Tibial nerve (tissue), 4 donors: ENCODE measurements at places on chromosomes 12 and 14. TPM values are rescaled to one million over a fixed set of nuclear protein-coding genes. Genes with fewer than 3 reads are reported as not detected.

The KRT79 gene
- total RNA-seq = not detected

The TAS2R43 gene
- total RNA-seq = 4.9 TPM

- H3K4me3 ChIP-seq = no peak overlapping the region
- no peak for DNase-seq
- H3K36me3 ChIP-seq = no peaks in the 10 kb centered on the region
- no peaks in the 10 kb centered on the region for H3K27me3 ChIP-seq
These were observed 17.9 kb upstream of the DHRS7 start for GRCh38 chr14:60183138-60183537.

- no peak overlapping the region for H3K4me3 ChIP-seq
- H3K27me3 ChIP-seq = no peaks in the 10 kb centered on the region
- no peaks in the 10 kb centered on the region for H3K4me1 ChIP-seq
These were observed 243.0 kb downstream of the TTC8 start for GRCh38 chr14:89067293-89067972.

GRCh38 chr12:125586441-125586840, 521.2 kb downstream of the AACS start:
- DNase-seq = no peak
- no peaks in the 10 kb centered on the region for H3K36me3 ChIP-seq
- no peaks in the 10 kb centered on the region for H3K27me3 ChIP-seq
- H3K4me3 ChIP-seq = no peak overlapping the region

GRCh38 chr12:13435235-13435933, 238.9 kb downstream of the EMP1 start:
- no peak overlapping the region for H3K4me3 ChIP-seq
- H3K4me1 ChIP-seq = no peaks in the 10 kb centered on the region
- H3K27ac ChIP-seq = no peak overlapping the region
- no peaks in the 10 kb centered on the region for H3K27me3 ChIP-seq
- no peaks in the 10 kb centered on the region for H3K36me3 ChIP-seq

GRCh38 chr12:39902821-39903220, 203.1 kb downstream of the SLC2A13 start:
- DNase-seq = no peak
- no peaks in the 10 kb centered on the region for H3K36me3 ChIP-seq
- H3K27ac ChIP-seq = no peak overlapping the region
- no peaks in the 10 kb centered on the region for H3K27me3 ChIP-seq
- H3K4me3 ChIP-seq = no peak overlapping the region

- peak overlapping the region; percentile 79 for H3K27ac ChIP-seq
- H3K4me1 ChIP-seq = peaks cover 10% of the 10 kb centered on the region
- H3K36me3 ChIP-seq = peaks cover 7% of the 10 kb centered on the region
- H3K4me3 ChIP-seq = no peak overlapping the region
- no peaks in the 10 kb centered on the region for H3K27me3 ChIP-seq
These were observed 86.0 kb downstream of the SCARB1 start for GRCh38 chr12:124777399-124778372.

DNA sequence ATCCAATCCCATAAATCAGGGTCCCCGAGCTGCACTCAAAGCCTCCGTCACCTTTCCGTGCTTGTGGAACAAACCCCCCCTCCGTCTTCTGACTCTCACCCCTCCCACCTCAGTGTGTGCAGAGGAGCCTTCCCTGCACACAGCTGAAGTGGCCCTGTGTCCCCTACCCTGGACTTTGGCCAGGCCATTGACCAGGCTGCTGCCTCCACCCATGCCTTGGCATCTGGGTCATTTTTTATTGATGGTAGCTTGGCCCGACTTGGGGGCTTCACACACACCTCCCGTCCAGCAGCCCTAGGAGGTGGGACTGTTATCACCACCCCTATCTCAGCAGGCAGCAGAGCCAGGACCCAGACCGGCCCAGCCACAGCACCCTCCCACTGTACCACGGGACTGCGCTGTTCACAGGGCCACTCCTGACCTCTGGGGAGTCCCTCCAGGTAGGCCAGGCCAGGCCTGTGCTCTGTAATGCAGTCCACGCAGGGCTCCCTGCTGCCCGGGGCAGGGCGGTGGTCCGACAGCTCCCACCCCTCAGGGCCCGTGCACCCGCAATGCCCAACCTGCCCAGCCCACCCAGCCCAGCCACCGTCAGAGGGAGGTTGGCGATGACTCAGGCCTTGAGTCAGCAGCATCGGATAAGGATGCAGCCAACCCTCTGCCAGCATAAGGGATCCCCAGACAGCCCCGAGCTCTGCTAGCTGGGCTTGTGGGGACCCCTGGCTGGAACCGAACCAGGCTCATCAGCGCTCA, 9.2 kb upstream of the INF2 start:
- peak overlapping the region; percentile 86 for H3K27ac ChIP-seq
- H3K4me3 ChIP-seq = no peak overlapping the region
- DNase-seq = no peak

DNA sequence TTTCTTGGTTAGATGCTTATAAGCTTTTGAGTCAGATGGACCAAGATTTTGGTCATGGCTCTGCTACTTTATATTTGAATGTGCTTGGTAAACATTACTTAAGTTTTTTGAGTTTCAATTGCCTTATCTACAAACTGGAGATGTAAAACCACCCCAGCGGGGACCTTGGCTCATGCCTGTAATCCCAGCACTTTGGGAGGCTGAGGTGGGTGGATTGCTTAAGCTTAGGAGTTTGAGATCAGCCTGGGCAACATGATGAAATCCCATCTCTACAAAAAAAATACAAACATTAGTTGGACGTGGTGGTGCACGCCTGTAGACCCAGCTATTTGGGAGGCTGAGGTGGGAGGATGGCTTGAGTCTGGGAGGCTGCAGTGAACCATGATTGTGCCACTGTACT, 11.2 kb downstream of the NECAP1 start:
- no peak overlapping the region for H3K27ac ChIP-seq
- H3K4me3 ChIP-seq = no peak overlapping the region
- no peak for DNase-seq
- no peaks in the 10 kb centered on the region for H3K4me1 ChIP-seq
- H3K27me3 ChIP-seq = no peaks in the 10 kb centered on the region

- H3K27ac ChIP-seq = no peak overlapping the region
- H3K4me3 ChIP-seq = no peak overlapping the region
- H3K27me3 ChIP-seq = no peaks in the 10 kb centered on the region
- H3K4me1 ChIP-seq = no peaks in the 10 kb centered on the region
- H3K36me3 ChIP-seq = no peaks in the 10 kb centered on the region
- DNase-seq = no peak
These were observed 93.0 kb upstream of the MGAT4C start for GRCh38 chr12:86349196-86349595.

GRCh38 chr14:22532345-22533056, 56.5 kb downstream of the DAD1 start:
- peaks cover 17% of the 10 kb centered on the region for H3K4me1 ChIP-seq
- no peaks in the 10 kb centered on the region for H3K36me3 ChIP-seq
- no peaks in the 10 kb centered on the region for H3K27me3 ChIP-seq
- DNase-seq = no peak
- H3K27ac ChIP-seq = no peak overlapping the region
- H3K4me3 ChIP-seq = no peak overlapping the region

DNA sequence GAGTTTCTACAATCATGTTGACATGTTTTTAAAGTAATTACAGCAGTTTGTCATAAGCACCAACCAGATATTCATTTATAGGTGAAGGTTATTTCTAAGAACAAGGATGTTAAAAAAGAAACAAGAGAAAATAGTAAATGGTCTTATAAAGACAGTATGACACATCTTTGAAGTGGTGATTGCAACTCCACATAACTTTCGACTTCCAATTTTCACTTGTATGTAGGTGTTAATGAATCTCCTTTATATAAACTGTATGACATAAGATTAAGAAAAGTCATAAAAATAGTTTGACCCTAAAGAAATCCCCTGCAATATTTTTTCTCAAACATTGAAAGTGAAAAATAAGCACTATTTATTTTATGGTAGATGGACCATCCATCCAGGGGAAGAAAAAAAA, 144.8 kb upstream of the PTPRQ start:
- H3K27ac ChIP-seq = no peak overlapping the region
- H3K4me3 ChIP-seq = no peak overlapping the region

- H3K36me3 ChIP-seq = no peaks in the 10 kb centered on the region
- H3K27me3 ChIP-seq = no peaks in the 10 kb centered on the region
- H3K4me3 ChIP-seq = no peak overlapping the region
- H3K4me1 ChIP-seq = peaks cover 15% of the 10 kb centered on the region
- DNase-seq = no peak
These were observed 7.8 kb downstream of the CTDSP2 start for GRCh38 chr12:57838594-57839302.

DNA sequence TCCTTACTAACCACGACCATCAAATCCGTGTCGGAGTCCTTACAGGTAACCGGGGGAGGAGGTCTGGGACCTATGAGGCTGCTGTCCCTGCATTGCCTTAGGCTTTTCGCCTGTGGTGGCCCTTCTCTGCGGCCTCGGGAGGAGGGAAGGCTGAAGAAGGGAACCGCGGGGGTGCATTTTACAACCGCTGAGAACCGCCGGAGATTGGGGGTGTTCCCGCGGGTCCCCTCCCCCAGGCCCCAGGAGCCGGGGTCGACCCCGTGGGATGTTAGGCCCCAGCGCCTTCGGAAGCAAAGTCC, 549 bp downstream of the GPHN start:
- peak overlapping the region; percentile 60 for H3K4me3 ChIP-seq
- DNase-seq = no peak
- peaks cover 21% of the 10 kb centered on the region for H3K4me1 ChIP-seq

DNA sequence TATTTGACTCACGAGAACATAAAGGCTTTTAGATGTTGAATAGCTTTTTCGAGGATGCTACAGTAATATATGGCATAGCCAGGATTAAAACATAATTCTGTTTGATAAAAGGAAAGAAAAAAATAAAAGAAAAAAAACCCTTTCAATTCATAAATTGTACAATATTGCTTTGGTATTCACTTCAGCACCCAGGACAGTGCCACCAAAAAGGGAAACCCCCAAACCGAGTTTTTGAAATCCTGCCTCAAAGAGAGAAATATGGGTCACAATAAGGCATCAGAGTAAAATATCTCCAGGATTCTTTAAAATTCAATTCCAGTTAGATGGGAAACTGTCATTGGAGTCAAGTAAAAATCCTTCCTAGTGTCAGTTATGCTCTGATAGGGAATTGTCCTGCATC, 551.2 kb upstream of the SEL1L start:
- no peaks in the 10 kb centered on the region for H3K36me3 ChIP-seq
- DNase-seq = no peak
- H3K27me3 ChIP-seq = no peaks in the 10 kb centered on the region
- no peak overlapping the region for H3K4me3 ChIP-seq

DNA sequence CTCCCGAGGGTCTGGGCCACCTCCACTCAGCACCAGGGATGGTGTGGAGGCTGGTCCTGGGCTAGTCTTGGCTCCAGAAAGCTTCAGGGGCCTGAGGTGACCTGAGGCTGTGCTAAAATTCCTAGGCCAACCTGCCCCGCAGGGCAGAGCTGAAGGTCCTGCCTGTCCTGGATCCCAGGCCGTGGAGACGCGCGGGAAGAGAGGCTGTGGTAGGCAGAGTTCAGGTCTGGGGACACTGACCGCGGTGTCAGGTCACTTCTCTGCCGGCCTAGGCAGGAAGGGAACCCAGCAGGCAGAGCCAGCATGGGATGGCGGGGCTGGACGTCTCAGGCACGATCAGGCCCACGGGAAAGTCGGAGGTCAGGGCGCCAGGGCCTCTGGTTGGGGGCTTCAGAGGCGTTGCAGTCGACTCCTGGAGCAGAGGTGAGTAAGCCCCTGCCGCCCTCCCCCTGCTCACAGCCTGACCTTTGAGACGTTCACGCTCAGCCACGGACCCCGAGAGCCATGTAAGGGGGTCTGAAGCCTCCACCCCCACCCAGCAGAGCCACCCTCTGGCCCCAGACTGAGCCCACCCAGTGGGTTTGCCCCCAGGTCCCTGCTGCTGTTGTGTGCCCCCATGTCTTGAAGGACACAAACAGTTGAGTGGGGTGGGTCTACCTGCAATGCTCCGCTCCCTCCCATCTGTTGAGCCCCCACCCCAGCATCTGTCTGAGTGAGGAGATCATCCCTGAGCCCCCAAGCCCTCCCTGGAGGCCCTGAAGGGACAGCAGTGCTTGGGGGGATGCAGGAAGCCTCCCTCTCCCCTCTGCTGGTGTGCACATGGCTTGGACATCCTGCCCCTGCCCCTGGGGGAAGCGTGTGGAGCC, 142.7 kb downstream of the KIF26A start:
- no peaks in the 10 kb centered on the region for H3K27me3 ChIP-seq
- H3K27ac ChIP-seq = no peak overlapping the region
- DNase-seq = no peak
- no peaks in the 10 kb centered on the region for H3K4me1 ChIP-seq
- no peak overlapping the region for H3K4me3 ChIP-seq

GRCh38 chr12:94207849-94208621, 59.7 kb downstream of the PLXNC1 start:
- no peak for DNase-seq
- H3K36me3 ChIP-seq = no peaks in the 10 kb centered on the region
- H3K4me3 ChIP-seq = no peak overlapping the region
- peak overlapping the region; percentile 80 for H3K27ac ChIP-seq
- no peaks in the 10 kb centered on the region for H3K27me3 ChIP-seq

DNA sequence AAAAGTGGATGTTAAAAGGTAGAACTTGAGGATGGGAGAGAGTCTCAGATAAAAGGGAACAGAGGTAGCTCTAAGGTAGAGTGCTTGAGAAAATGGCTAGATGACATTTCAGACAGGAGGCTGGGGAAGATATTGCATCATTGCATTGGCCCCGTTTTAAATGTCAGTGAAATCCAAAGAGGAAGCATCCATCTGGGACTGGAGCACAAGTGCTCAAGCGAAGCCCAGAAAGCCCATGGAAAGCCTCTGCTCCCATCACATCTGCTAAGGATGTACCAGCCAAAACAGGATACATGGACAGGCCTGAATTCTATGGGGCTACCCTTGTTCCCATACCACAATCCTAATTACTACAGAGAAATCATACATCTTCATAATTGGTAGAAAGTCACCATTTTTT, 581.5 kb upstream of the TMEM132C start:
- DNase-seq = no peak
- H3K4me3 ChIP-seq = no peak overlapping the region
- no peaks in the 10 kb centered on the region for H3K27me3 ChIP-seq
- no peak overlapping the region for H3K27ac ChIP-seq
- H3K4me1 ChIP-seq = no peaks in the 10 kb centered on the region
- H3K36me3 ChIP-seq = no peaks in the 10 kb centered on the region

DNA sequence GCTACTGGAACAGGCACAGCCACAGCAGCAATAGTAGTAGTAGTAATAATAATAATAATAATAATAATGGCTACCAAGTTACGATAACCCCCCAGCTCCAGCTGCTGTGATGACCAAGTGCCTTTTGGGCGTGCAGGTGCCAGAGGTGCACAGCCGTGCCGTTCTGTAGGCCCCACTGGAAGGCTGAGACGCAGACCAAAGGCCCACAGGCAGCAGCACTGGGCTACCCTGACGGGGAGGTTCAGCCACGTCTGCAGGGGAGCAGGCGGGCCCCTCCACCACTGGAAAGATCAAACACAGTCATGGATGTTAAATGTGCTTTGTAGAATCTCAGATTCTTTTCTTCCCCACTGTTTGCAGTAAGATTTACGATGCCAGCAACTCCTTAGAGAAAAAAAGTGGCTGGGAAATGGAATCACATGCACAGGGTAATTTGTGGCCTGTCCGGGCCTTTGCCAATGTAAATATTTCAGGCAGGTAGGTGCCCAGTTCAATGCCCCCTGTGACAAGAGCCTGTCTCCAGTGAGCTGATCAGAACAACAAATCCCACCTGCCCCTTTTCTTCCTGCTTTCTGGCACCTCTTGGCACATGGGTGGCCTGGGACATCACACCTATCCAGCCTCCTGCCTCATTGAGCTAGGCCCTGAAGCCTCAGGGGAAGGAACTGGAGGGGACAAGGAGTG, 32.6 kb downstream of the CCDC85C start:
- no peaks in the 10 kb centered on the region for H3K27me3 ChIP-seq
- no peaks in the 10 kb centered on the region for H3K36me3 ChIP-seq
- H3K27ac ChIP-seq = no peak overlapping the region

- no peak for DNase-seq
- H3K36me3 ChIP-seq = peaks cover 9% of the 10 kb centered on the region
- H3K27me3 ChIP-seq = no peaks in the 10 kb centered on the region
- no peak overlapping the region for H3K27ac ChIP-seq
- H3K4me1 ChIP-seq = no peaks in the 10 kb centered on the region
These were observed 13.4 kb downstream of the AKAP5 start for GRCh38 chr14:64478634-64479250.
